ENCODE measurements at places on chromosomes 12 and 14. TPM values are rescaled to one million over a fixed set of nuclear protein-coding genes. Genes with fewer than 3 reads are reported as not detected.

The TAMALIN gene
- total RNA-seq = 6.6 TPM

The FAM177A1 gene
- total RNA-seq = 59.4 TPM

The TSHR gene
- 6.5 TPM for total RNA-seq

The GPD1 gene
- total RNA-seq = 19.5 TPM

The ZNF268 gene
- 35.1 TPM for total RNA-seq

The PCED1B gene
- total RNA-seq = 0.55 TPM

The EIF4B gene
- 678 TPM for total RNA-seq

The SVOP gene
- total RNA-seq = 8.7 TPM

The GARIN6 gene
- not detected for total RNA-seq

The DENR gene
- 50.2 TPM for total RNA-seq

The SPRYD3 gene
- total RNA-seq = 34.1 TPM

- no peak for DNase-seq
Observed at GRCh38 chr14:69117020-69117767, 35.7 kb downstream of the DCAF5 start.

- no peak for DNase-seq
Observed at GRCh38 chr14:59391388-59391787, 73.8 kb downstream of the GPR135 start.

- DNase-seq = no peak
Observed at GRCh38 chr12:18302809-18303430, 41.6 kb downstream of the PIK3C2G start.

- DNase-seq = no peak
Observed at GRCh38 chr12:34301251-34302130, 279.2 kb downstream of the ALG10 start.

DNA sequence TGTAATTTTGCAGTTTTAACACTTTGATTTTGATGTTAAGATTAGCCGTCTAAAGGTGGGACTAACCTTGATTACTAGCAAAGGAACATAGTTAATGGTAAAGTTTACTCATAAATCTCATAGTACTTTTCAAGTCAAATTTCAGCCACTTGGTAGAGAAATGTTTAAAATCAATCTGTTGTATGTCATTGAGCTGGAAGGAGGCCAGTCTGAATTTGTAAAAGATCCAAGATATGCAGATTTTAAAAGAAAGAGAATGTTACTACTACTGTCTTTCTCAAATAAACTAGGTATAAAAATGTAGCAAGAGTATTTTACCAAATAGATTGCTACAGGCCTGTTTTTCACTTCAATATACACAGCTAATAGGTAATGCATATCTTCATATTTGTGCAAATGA, 600.8 kb upstream of the SEL1L start:
- DNase-seq = no peak

- no peak for DNase-seq
Observed at GRCh38 chr12:54684636-54685630, 36.8 kb upstream of the DCD start.

GRCh38 chr12:48183876-48184548, 568 bp downstream of the CCDC184 start:
- DNase-seq = no peak

GRCh38 chr12:48017496-48017895, 13.2 kb upstream of the COL2A1 start:
- peak; percentile 20 for DNase-seq

DNA sequence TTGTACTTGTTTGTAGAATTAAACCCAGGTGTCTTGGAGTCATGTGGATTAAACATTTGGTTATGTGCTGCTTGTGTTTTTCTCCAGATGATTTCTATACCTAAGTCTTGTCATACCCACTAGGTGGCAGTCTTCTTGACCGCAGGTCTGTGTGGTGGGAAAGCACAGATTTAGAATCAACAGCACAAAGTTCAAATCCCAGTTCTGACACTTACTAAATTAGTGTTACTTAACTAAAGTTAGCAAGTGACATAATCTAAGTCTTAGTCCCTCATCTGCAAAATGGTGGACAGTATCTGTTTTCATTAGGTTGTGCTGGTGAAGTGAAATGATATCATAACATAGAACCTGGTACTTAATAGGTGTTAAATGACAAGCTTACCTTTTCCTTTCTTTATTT, 151.0 kb upstream of the ARHGAP5 start:
- DNase-seq = no peak

GRCh38 chr14:68853749-68854148, 60.9 kb upstream of the ZFP36L1 start:
- DNase-seq = no peak

DNA sequence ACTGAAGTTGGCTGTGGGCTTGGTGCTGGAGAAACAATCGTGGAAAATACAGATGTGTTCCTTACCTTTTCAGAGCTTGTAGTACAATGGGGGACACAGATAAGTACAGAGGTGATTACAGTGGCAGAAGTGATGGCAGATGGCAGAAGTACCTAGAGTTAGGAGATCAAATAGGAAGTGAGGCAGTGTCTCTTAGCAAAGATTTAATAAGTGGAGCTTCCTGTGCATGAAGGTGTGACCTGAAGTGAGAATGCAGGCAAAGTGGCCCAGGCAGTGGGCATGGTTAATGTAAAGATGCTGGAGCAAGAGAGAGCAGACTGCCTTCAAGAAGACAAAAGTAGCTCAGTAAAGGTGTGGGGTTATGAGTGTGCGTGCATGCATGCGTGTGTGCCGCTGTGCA, 16.0 kb downstream of the LRRK2 start:
- no peak for DNase-seq

GRCh38 chr12:53766881-53767280, 15.1 kb upstream of the CISTR start:
- no peak for DNase-seq

- no peak for DNase-seq
Observed at GRCh38 chr14:52153939-52154338, 85.1 kb upstream of the NID2 start.

DNA sequence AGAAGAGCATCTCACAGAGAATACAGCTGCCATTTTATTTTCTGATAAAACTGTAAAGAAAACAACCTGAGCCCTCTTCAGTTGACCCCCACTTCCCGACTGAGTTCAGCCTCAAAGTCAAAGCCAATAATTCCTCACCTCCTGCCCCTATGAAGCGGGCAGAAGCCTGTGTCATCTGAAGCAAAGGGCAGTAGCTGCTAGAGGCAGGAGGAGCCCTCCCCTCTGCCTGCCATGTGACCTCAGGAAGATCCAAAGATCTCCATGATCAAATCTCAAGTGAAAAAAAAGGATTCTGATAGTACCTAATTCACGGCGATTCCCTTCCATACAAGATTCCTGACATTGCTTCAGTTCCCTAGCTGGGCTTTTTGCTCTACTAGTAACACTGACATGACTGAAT, 223.1 kb upstream of the CAND1 start:
- DNase-seq = no peak

GRCh38 chr12:92046557-92047392, 98.9 kb downstream of the BTG1 start:
- DNase-seq = no peak

DNA sequence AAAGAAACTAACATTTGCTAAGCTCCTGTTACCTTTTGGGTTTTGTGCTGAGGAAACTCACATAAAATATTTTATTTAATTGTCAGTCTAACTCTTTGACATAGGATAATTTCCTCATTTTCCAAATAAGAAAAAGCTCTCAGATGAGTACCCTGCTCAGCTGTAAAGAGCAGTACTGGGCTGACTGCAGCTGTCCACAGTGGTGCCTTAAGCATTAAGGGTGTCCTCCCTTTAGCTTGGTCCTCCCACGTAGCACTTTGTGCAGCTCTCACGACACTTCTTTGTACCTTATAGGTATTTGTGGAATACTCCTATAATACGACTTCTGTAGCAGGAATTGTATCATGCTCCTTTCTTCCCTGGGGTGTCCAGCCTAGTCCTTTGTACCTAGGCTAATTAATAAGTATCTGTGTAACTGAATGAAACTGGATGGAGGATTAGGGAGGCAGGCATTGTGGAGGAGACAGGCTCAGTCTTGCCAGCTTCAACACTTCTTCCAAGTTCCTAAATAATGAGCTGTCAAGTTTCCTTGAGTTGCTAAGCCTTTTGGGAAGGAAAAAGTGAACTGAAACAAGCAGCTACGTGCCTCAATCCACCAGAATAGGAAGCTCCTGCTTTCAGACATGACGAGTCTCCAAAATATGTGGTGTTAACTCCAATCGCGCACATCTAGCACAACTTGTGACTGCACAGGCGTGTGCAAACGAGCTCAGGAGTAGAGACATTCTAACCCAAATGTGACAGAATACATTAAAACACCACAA, 123.0 kb downstream of the SLC38A4 start:
- DNase-seq = no peak

- no peak for DNase-seq
Observed at GRCh38 chr12:93784339-93785086, 107.3 kb downstream of the CRADD start.

DNA sequence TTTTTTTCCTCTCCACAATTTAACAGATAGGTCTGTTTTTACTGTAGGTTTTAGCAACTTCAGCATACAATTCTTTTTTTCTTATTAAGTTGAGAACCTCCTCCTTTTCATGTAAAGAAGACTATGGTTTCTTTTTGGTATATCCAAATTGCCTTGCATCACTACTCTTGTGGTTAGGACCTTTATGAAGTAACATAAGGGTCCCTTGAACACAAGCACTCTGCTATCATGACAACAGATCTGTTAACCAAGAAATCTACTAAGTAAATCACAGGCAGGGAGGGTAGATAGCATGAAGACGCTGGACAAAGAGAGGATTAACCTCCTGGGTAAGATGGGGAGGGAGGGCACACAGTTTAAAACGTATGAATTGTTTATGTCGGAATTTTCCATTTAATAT, 380.6 kb downstream of the CCDC91 start:
- no peak for DNase-seq

GRCh38 chr12:107844312-107844921, 69.9 kb downstream of the ASCL4 start:
- DNase-seq = no peak

- no peak for DNase-seq
Observed at GRCh38 chr12:131076296-131076695, 122.6 kb downstream of the ADGRD1 start.

GRCh38 chr12:53338017-53338416, 1.9 kb upstream of the SP7 start:
- no peak for DNase-seq

DNA sequence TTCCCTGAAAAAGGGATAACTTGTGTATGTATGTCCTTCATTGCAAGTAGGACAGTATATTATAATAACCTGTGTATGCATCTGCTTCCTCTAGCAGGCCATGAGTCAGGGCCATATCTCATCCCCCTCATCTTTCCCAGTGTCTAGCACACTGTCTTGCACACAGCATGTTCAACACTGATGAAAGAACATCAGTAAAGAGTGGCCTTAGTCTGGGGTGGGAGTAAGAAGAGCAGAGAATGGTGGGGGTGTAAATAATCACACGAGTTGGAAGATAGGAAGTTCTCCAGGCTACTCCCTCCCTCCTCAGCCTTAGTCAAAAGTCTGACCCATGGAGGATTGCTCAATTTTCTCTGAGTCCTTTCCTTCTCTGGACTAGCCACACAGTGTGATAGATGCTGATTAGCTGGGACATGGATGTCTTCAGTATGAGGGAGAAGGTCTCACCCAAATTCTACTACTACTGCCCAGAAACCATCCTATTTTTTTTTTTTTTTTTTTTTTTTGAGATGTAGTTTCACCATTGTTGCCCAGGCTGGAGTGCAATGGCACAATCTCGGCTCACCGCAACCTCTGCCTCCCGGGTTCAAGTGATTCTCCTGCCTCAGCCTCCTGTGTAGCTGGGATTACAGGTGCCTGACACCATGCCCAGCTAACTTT, 14.6 kb upstream of the SP1 start:
- DNase-seq = no peak

GRCh38 chr12:25585662-25586061, 32.6 kb upstream of the LMNTD1 start:
- DNase-seq = no peak

DNA sequence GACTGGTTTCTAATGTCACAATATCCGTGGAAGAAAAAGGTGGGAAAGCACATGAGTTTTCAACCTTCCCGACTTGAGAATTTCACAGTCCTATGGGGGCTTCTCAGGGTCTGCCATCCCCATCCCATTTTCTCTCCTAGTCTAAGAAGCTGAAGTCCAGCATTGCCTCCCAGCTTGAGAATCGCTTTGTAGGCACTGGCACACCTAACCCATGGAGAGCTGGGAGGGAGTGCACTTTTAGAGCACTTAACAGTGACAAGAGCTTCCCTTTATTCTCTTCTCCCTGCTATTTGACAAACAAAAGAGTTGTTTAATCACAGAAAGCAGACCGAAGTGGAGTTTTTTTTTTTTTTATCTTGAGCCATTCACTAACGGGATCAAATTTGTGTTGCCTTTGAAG, 22.8 kb upstream of the SRRM4 start:
- no peak for DNase-seq

- DNase-seq = no peak
Observed at GRCh38 chr12:122125452-122126341, 47.1 kb downstream of the MLXIP start.

DNA sequence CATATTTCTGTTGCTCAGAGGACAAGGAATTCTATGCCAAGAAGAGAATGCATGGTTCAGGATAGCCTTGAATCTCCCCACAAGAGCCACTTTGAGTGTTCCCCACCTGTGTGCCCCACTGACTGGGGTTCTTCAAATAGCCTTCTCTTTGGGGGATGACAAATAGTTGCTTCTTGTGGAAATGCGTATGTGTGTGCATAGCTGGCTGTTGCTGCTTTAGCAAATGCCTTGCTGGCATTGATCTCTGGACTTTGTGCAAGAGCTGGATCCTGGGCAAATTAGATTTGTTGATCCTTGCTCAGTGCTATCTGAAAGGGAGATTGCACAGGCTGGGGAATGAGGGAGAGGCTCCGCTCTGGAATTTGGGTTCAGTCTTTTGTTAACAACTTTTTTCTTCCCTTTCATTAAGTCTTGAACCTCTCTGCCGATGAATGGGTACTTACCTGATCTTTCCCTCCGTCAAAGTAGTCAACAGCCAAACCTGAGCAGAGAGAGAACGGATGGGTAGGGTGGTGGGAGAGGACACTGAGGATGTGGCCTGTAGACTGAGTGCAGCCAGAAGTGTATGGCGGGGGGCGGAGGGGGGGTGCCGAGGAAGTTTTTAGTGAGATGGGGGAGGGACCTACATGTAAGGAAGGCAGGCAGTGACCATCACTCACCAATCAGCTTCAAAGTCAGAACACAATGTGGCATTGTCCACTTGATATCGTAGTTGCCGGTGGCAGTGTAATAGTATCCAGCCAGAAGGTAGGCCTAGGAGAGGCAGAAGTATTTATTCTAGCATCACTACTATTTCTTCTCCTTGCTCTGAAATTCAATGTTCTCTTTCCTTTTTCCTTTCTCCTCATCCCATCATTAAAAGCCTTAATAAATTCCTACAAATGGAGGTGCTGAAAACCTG, 10.7 kb downstream of the EMG1 start:
- DNase-seq = no peak

Measured in spinal cord (tissue), 10 donors.